Endothelial cell of umbilical vein (primary cell): ENCODE measurements at places on chromosomes 1 and 21. TPM values are rescaled to one million over a fixed set of nuclear protein-coding genes. Genes with fewer than 3 reads are reported as not detected.

HAO2 gene
- total RNA-seq = not detected in 2 replicates

KLF17 gene
- not detected in 2 replicates for total RNA-seq

CTSK gene
- total RNA-seq = 6.7 and 45.6 TPM in 2 replicates

TNFRSF9 gene
- 0.22 TPM in 1 of 2 replicates, not detected in the other for total RNA-seq

LACTBL1 gene
- total RNA-seq = not detected in 2 replicates

TMEM79 gene
- total RNA-seq = 3.0 TPM in 2 replicates

TRAF3IP3 gene
- total RNA-seq = not detected in 2 replicates

LYPD8 gene
- total RNA-seq = not detected in 2 replicates

CYP4A22 gene
- total RNA-seq = not detected in 2 replicates

AGBL4 gene
- not detected in 2 replicates for total RNA-seq

TMOD4 gene
- 1.4 TPM in 2 replicates for total RNA-seq

CREB3L4 gene
- 8.1 and 9.9 TPM in 2 replicates for total RNA-seq

SLC1A7 gene
- not detected in 2 replicates for total RNA-seq
